RWPE2 (cell line): ENCODE measurements at places on chromosomes 16 and 17.

DNA sequence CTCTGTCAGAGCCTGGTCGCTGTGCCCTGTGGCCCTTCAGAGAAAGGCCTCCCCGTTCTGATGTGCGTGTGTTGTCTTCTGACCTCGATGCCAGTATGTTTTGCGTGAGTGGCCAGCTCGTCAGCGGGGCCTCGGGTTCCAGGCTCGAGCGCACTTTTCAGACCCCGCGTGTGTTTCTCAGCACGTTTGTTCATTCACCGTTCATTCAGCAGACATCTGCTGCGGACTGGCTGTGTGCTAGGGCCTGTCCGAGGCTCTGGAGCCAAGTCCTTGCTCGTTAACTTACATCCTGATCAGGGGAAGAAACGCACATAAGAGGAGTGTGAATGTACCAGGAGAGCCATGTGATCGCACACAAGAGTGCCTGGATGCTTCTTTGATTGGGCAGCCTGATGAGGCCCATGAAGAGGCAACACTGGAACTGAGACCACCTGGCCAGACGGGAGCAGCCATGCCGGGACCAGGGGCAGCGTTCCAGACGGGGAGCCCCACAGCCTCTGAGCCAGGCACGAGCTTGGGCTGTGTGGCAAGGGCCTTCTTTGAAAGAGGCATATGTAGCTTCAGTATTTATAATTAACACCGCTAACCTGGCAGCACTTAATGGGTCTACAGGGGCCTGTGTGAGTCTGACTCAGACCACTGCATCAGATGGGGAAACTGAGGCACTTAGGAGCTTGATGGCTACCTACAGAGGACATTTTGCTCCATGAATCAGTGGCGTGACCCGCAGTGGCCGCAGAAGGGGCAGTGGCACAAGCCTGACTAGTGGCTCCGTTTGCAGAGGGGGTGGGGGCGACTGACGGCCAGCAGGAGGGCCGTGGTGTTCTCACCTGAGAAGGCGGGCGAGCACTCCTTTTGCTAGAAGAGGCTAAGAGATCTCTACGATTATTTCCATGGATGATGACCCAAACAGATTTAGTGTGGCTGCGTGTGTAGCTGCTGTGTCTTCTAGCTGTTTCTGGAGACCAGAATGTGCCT is 187.9 kb upstream of the CHMP6 start:
- no peak overlapping the region for H3K27ac ChIP-seq
- H3K36me3 ChIP-seq, result no peaks in the 10 kb centered on the region
- DNase-seq, result no peak
- H3K4me3 ChIP-seq, result no peak overlapping the region
- H3K27me3 ChIP-seq, result no peaks in the 10 kb centered on the region

- H3K4me3 ChIP-seq, result no peak overlapping the region
- H3K36me3 ChIP-seq, result no peaks in the 10 kb centered on the region; the same call in 1 of the 2 replicates
- DNase-seq, result no peak
- no peak overlapping the region for H3K27ac ChIP-seq
- no peaks in the 10 kb centered on the region for H3K27me3 ChIP-seq
- H3K4me1 ChIP-seq, result peaks cover 10% of the 10 kb centered on the region
Observed at GRCh38 chr17:29740017-29740416, 117.3 kb upstream of the CORO6 start.

DNA sequence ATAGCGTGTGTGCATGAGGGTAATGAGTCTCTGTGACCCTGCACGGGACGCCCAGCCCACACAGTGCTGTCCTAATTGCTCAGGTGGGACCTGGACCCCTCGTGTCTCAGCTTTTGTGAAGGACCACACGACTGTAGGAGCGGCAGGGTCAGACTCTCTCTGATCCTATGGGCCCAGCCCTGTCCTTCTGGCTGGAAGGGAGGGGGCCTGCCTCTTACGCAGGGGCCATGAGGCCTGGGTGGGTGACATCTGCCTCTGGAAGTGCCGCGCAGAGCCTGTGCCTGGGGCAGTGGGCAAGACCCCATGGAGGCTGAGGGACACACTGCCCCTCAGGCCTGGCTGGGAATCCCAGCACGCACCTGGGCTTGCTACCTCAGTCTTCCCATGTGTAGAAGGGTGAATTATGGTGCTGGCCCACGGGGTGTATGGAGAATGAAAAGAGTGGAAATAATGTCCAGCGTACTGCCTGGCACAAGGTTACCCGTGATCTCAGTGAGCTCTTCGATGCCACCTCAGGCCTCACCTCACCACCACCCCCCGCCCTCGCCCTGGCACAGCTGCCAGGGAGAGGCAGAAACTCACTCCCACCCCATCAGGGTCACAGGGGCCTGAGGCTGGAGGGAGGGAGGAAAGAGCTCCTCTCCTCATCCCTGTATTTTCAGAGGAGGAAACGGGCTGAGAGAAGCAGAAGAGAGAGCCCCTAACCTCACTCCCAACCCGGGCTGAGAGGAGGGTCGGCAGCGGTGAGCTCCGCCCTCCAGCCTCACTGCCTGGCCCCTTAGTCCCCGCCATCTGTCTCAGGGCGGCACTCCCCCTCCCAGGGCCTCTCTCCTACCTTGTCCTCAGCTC is 27.1 kb upstream of the DBNDD1 start:
- H3K4me3 ChIP-seq, result no peak overlapping the region
- H3K4me1 ChIP-seq, result peaks cover 19% of the 10 kb centered on the region
- DNase-seq, result no peak
- no peaks in the 10 kb centered on the region; the same call in 1 of the 2 replicates for H3K36me3 ChIP-seq
- no peak overlapping the region for H3K27ac ChIP-seq

- no peak for DNase-seq
- H3K4me3 ChIP-seq, result no peak overlapping the region
- H3K4me1 ChIP-seq, result no peaks in the 10 kb centered on the region
- H3K27me3 ChIP-seq, result peaks cover 6% of the 10 kb centered on the region
- no peaks in the 10 kb centered on the region for H3K36me3 ChIP-seq
Observed at GRCh38 chr16:80509872-80510271, 30.9 kb upstream of the DYNLRB2 start.

DNA sequence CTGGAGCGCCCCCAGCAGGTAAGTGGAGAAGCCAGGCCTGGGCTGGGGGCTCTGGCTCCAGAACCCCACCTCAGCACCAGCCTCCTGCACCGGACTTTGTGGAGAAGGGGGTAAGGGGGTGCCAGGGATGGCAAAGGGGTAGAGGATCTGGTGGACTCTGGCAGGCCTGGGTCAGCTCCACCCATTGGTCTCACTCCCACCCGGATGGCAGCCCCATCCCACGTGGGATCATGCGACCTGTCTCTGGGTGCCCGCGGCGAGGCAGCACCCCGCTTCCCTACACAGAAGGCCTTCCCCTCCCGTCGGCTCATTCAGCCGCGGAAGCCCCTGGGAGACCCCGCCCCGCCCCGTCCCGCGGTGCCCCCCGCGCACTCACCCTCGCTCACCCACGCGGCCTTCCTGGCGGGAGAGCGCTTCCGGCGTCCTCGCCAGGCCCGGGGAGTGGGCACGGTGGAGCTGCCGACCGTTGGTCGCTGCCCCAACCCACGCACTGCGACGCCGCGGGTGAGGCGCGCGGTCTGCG is 498 bp upstream of the PLEKHG4 start:
- peaks cover 49% of the 10 kb centered on the region for H3K36me3 ChIP-seq
- H3K4me1 ChIP-seq, result peaks cover 21% of the 10 kb centered on the region
- peak overlapping the region; percentile 80 for H3K4me3 ChIP-seq

GRCh38 chr17:38922538-38923297 is 2.7 kb upstream of the LASP1NB start:
- H3K27me3 ChIP-seq, result no peaks in the 10 kb centered on the region
- H3K36me3 ChIP-seq, result peaks cover 24% of the 10 kb centered on the region
- DNase-seq, result no peak
- H3K4me3 ChIP-seq, result no peak overlapping the region
- no peaks in the 10 kb centered on the region for H3K4me1 ChIP-seq

GRCh38 chr17:57288040-57288772 is 31.9 kb downstream of the MSI2 start:
- no peak for DNase-seq
- no peak overlapping the region for H3K27ac ChIP-seq
- H3K36me3 ChIP-seq, result peaks cover 13% of the 10 kb centered on the region
- no peaks in the 10 kb centered on the region for H3K27me3 ChIP-seq

GRCh38 chr17:63476854-63477479 is at the start of gene ACE:
TSS of gene ACE (plus strand) at chr17:63477061. CDS start at chr17:63477095, 34 bp downstream.
- H3K4me1 ChIP-seq, result no peaks in the 10 kb centered on the region
- peaks cover 10% of the 10 kb centered on the region for H3K27me3 ChIP-seq
- no peak for DNase-seq

DNA sequence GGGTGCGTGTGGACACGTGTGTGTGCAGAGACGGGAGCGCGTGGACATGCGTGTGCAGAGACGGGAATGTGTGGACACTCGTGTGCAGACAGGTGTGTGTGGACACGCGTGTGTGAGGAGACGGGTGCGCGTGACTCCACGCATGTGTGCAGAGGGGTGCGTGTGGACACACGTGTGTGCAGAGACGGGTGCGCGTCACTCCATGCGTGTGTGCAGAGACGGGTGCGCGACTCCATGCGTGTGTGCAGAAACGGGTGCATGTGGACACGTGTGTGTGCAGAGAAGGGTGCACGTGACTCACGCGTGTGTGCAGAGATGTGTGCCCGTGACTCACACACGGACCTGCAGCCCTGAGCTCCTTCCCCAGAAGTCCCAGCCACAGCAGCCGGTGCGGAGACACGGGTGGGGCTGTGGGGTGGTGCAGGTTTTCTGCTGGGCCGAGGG is 2.2 kb upstream of the CD7 start:
- H3K36me3 ChIP-seq, result no peaks in the 10 kb centered on the region
- no peak overlapping the region for H3K4me3 ChIP-seq
- no peak for DNase-seq

GRCh38 chr16:47995354-47995753 is 160.4 kb downstream of the ABCC12 start:
- no peak for DNase-seq
- H3K27me3 ChIP-seq, result no peaks in the 10 kb centered on the region
- no peak overlapping the region for H3K4me3 ChIP-seq
- no peaks in the 10 kb centered on the region for H3K4me1 ChIP-seq

- DNase-seq, result no peak
- peaks cover 55% of the 10 kb centered on the region for H3K36me3 ChIP-seq
- no peaks in the 10 kb centered on the region for H3K27me3 ChIP-seq
- H3K27ac ChIP-seq, result no peak overlapping the region
- no peak overlapping the region for H3K4me3 ChIP-seq
Observed at GRCh38 chr16:67283039-67283825, 3.9 kb downstream of the PLEKHG4 start.

DNA sequence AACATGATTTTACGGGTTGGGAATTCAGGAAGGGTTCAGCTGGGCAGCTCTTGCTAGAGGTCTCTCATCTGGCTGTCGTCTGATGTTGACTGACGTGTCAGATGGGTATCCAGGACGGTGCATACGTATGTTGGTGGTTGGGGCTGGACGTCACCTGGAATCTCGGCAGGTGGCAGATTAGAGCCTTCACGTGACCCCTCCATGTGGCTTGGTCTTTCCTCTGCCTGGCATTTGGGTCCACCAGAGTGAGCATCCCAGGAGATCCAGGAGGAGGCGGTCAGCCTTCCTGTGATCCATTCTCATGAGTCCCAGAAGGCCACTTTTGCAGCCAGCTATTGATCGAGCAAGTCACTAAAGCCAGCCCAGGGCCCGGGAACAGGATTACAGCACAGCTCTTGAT is 202.7 kb downstream of the FOXL1 start:
- no peaks in the 10 kb centered on the region for H3K36me3 ChIP-seq
- no peak overlapping the region for H3K27ac ChIP-seq
- DNase-seq, result no peak
- no peaks in the 10 kb centered on the region for H3K27me3 ChIP-seq
- H3K4me3 ChIP-seq, result no peak overlapping the region
- peaks cover 7% of the 10 kb centered on the region for H3K4me1 ChIP-seq

GRCh38 chr16:89324056-89325010 is 106.8 kb downstream of the ZNF778 start:
- H3K4me1 ChIP-seq, result peaks cover 80% of the 10 kb centered on the region
- no peak overlapping the region for H3K4me3 ChIP-seq
- no peaks in the 10 kb centered on the region for H3K27me3 ChIP-seq
- H3K27ac ChIP-seq, result peak overlapping the region; percentile 98

GRCh38 chr17:9969301-9969935 is 64.3 kb upstream of the RCVRN start:
- no peaks in the 10 kb centered on the region for H3K27me3 ChIP-seq
- DNase-seq, result no peak
- H3K36me3 ChIP-seq, result no peaks in the 10 kb centered on the region
- no peak overlapping the region for H3K27ac ChIP-seq
- H3K4me3 ChIP-seq, result no peak overlapping the region
- no peaks in the 10 kb centered on the region for H3K4me1 ChIP-seq

- no peaks in the 10 kb centered on the region for H3K27me3 ChIP-seq
- no peak overlapping the region for H3K4me3 ChIP-seq
- peaks cover 87% of the 10 kb centered on the region for H3K36me3 ChIP-seq
- no peak overlapping the region for H3K27ac ChIP-seq
Observed at GRCh38 chr16:8634991-8635736, 13.7 kb downstream of the METTL22 start.

- no peak overlapping the region for H3K4me3 ChIP-seq
- DNase-seq, result no peak
- peaks cover 3% of the 10 kb centered on the region for H3K27me3 ChIP-seq
- H3K4me1 ChIP-seq, result no peaks in the 10 kb centered on the region
- no peaks in the 10 kb centered on the region for H3K36me3 ChIP-seq
- H3K27ac ChIP-seq, result no peak overlapping the region
Observed at GRCh38 chr17:70525961-70526360, 356.6 kb downstream of the KCNJ2 start.

- peaks cover 41% of the 10 kb centered on the region for H3K4me1 ChIP-seq
- H3K27me3 ChIP-seq, result no peaks in the 10 kb centered on the region
- H3K36me3 ChIP-seq, result no peaks in the 10 kb centered on the region; the same call in 1 of the 2 replicates
- peak overlapping the region; percentile 99 for H3K27ac ChIP-seq
- no peak overlapping the region for H3K4me3 ChIP-seq
Observed at GRCh38 chr16:72985995-72986394, 61.9 kb downstream of the ZFHX3 start.

DNA sequence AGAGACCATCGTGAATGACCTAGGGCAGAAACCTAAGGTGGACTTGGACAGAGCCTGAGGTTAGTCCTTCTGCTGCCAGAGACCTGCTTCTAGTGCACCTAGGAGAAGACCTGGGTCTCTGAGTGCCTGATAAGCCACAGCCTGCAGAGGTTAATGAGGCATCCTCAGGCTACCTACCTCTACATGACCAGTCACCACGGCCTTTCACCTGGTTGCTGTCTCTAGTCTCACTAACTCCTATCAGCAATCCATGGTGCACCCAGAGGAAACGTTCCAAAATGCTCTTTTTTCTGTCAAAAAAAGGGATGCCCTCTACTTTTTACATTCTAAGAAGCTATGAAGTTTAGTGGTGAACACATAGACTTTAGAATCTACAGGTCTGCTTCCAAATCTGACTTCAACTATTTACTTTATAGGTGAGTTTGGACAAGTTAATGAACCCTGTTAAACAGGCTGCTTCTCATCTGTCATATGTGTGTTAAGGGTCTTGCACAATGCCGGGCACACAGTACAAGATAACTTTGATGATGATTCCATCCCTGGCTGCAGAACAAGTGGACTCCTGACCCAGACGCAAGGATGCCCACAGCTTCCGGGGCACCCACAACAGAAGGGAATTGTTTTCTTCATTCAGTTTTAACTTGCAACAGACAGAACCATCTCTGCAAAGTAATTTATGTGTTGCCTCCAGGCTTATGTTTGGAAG is 469.9 kb upstream of the CDH5 start:
- no peak for DNase-seq
- no peaks in the 10 kb centered on the region for H3K4me1 ChIP-seq
- H3K36me3 ChIP-seq, result no peaks in the 10 kb centered on the region
- no peak overlapping the region for H3K27ac ChIP-seq
- H3K27me3 ChIP-seq, result no peaks in the 10 kb centered on the region

GRCh38 chr17:10144982-10145381 is 53.4 kb downstream of the GAS7 start:
- DNase-seq, result no peak
- no peaks in the 10 kb centered on the region for H3K27me3 ChIP-seq

GRCh38 chr17:32627239-32627996 is 140.6 kb downstream of the CDK5R1 start:
- no peaks in the 10 kb centered on the region for H3K36me3 ChIP-seq
- no peak for DNase-seq
- no peak overlapping the region for H3K4me3 ChIP-seq
- H3K27me3 ChIP-seq, result no peaks in the 10 kb centered on the region
- no peaks in the 10 kb centered on the region for H3K4me1 ChIP-seq
- no peak overlapping the region for H3K27ac ChIP-seq
